ENCODE measurements at places on chromosomes 7 and 10.
A peak's percentile ranks its signal among the peaks of the same experiment; 100 is the strongest.

DNA sequence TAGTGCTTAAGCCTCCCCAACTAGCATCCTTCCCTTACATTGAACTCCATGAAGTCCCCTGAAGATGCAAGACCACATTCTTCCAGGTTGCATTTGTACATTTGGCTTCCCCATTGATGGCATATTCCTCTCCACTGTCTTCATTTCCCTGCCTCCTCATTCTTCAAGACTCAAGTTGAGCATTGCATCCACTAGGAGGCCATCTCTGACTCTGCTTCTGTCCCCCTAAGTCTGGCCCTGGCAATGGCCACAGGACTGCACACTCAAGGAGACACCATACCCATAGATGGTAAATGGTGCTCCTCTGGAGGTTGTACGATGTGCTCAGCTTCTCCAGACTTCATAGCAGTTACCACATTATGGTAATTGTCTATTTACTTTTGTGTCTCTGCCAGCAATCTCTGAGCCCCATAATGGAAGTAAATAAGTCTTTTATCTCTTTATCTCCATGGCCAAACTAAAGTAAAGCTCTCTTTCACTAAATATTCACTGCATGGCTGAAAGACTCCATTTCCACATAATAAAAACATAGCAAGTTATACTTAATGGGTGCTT, 112.6 kb downstream of the PTPRZ1 start:
- DNase-seq = no peak

DNA sequence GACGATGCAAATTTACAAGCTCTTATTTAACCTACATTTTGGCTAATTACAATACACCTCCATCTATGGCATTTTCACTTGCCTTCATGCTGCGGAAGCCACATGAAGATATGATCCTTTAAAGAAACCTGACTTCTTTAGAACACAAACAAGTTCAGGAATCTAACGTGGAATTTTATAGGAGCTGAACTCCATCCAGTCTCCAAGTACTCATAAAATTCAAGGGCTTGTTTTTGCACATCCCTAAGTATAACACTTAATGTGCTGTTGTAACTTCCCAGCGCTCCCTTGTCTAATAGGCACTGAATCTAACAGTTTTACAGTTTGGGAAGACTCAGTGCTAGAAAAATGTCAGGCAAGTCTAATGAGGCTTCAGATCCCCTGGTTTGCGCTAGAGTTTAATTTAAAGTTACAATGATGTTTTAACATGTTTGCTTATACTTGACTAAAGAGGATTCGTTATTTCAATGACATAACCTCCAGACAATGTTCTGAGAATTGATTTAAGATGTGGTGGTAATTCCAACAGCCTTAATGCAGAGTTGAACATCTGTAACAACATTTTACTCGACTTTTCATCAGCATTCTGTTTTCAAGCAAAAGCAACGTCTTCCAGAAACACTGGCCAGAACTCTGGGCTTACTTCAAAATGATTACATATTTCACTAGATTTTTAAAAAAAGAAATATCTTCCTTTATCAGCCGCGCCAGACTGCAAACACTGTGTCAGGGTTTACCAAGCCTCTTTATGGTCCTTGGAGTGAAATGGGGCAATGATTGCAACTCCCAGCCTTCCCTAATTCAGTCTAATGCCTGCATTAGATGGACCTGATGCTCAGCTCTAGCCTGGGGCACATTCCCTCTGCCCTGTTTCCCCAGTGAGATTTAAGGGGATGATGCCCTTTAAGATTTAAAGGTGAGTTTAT, 664.3 kb downstream of the KCNMA1 start:
- DNase-seq = peak; percentile 89

- peak; percentile 86 for DNase-seq
These were observed 1.7 kb upstream of the TBATA start for GRCh38 chr10:70786799-70787415.

DNA sequence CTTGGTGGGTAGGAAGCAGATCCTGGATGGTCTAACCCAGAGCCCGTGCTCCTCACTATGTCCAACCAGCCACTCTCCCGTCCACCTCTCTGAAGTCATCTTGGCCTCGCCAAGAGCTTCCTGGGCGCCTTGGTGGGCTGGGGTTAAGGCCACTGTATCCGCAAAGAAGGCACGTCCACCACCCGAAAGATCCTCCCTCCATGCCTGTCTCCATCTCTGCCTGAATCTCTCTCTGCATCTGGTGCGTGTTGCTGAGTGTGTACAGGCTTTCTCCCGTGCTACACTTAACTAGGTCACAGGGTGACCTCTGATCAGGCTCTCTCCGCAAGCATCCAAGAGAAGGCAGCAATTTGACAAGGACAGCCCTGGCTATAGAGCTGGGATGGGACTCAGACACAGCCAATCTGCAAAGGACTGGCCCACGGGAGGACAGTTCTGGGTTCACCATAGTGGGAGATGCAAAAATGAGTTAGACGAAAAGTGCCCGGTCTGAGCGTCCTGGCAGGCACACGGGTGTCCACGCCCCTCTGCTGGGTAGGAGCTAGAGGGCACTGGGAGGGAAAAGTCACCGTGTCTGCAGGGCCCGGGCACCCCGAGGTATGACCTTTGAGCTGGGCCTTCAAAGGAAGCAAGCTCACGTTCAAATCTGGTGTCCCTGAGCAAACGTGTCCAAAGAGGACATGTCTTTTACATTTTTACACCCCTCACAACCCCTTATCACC, 9.4 kb upstream of the RFC2 start:
- DNase-seq = no peak
